Esophagus muscularis mucosa (tissue), 4 donors: ENCODE measurements at places on chromosomes 5 and 9. TPM values are rescaled to one million over a fixed set of nuclear protein-coding genes. Genes with fewer than 3 reads are reported as not detected.

DNA sequence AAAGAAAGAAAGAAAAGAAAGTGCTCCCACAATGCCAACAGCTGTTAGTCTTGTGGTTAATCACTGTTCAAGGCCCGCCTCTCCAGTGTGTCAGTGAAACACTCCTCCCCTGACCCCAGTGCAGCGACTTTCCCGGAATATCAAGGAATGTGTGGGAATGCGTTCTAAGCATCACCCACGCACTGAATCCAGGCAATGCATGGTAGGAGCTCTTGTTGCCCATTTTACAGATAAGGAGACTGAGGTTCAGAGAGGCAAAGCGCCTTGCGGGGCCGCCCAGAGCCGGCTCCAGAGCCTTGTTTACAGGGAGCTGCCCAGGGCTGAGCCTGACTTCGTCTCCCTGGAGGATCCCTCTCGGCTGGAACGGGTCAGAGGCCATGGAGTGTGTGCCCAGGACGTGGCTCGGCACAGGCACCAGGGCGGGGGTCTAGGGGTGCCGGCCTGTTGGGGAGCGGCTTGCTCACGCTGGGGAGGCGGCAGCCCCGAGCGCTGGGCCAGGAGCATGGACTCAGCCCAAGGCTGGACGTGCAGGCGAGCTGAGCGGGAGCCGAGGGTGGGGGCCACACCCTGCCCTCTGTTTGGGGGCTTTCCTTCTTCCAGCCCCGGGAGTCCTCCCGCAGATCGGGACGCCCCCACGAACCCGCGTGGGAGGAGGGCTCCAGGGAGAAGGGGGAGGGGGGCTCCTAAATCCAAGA, 823 bp downstream of the ST6GALNAC6 start:
- H3K4me1 ChIP-seq, result peaks cover 33% of the 10 kb centered on the region
- peaks cover 26% of the 10 kb centered on the region for H3K36me3 ChIP-seq
- H3K27me3 ChIP-seq, result no peaks in the 10 kb centered on the region
- H3K4me3 ChIP-seq, result peak overlapping the region; percentile 99
- H3K27ac ChIP-seq, result peak overlapping the region; percentile 99

Gene LCNL1
- total RNA-seq, result 0.11 TPM

DNA sequence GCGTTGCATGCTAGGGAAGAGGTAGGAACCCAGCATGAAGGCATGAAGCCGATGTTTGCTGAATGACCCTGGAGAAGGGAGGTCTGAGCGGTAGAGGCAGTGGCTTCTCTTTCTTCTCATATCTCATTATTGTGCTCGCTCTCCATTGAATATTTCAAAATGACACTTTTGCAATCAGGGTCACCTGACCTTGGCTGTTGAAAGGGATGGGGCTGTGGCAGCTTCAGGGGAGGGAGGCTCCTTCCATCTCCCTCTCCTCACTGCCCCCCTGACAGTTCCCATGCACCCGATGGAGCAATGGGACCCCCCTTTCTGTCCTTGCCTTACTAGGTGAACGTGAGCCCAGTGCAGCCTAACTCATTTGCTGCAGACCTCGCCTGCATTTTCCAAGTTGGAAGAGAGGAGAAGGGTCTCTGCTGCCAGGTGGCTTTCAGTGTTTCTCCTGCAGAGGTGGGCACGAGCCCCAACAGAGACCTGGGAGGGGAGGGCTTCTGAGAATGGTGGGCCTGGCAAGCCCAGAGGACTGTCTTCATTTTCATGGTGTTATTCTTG, 17.9 kb downstream of the STC2 start:
- no peak for DNase-seq
- H3K27ac ChIP-seq, result peak overlapping the region; percentile 80
- H3K36me3 ChIP-seq, result no peaks in the 10 kb centered on the region
- peaks cover 37% of the 10 kb centered on the region for H3K4me1 ChIP-seq
- H3K27me3 ChIP-seq, result no peaks in the 10 kb centered on the region

DNA sequence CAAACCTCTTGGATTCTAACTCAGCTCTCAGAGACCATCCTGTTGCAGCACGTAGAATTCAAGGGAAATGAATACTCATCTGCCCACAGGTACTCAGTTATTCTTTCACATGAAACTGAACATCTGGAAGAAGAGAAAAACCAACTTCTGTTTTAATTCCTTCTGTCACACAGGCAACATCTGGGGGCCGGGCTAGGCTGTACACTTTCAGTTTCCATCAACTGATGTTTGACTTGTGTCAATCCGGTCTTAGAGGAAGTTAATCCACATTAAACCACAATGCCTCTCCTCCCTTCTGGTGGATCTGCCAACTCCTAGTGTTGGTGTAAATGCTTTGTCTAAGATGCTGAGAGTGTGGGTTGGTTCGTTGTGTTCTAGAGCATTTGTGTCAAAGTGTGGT, 17.6 kb downstream of the DMRT3 start:
- no peak overlapping the region for H3K4me3 ChIP-seq
- no peak overlapping the region for H3K27ac ChIP-seq
- no peaks in the 10 kb centered on the region for H3K36me3 ChIP-seq

GRCh38 chr5:116709082-116709481, 134.5 kb upstream of the SEMA6A start:
- H3K4me1 ChIP-seq, result no peaks in the 10 kb centered on the region
- no peak for DNase-seq
- H3K4me3 ChIP-seq, result no peak overlapping the region
- H3K27ac ChIP-seq, result no peak overlapping the region
- no peaks in the 10 kb centered on the region for H3K27me3 ChIP-seq

Gene ZDHHC21
- total RNA-seq, result 7.6 TPM

Gene PCDHGA1
- total RNA-seq, result 1.2 TPM

DNA sequence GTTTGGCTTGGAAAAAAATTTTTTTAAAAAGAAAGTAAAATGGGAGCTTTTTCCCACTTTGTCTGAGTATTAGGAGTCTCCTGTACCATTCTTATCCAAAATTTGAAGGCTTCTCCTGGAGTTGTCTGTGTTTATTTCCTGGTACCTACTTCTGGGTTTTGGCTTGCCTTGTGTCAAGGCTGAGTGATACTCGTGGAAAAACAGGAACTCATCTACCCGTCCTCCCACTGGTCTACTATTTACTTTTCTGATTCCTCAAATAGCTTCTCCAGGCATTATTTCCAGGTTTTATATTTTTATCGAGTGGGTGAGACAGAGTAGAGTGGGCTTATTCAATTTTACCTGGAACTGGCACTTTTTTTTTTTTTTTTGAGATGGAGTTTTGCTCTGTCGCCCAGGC, 99.4 kb downstream of the RMI1 start:
- no peak for DNase-seq
- no peak overlapping the region for H3K4me3 ChIP-seq
- H3K36me3 ChIP-seq, result no peaks in the 10 kb centered on the region
- H3K4me1 ChIP-seq, result no peaks in the 10 kb centered on the region
- H3K27me3 ChIP-seq, result no peaks in the 10 kb centered on the region

Gene FLT4
- total RNA-seq, result 12.9 TPM

Gene C1QTNF2
- total RNA-seq, result 2.4 TPM

Gene PCDHGA10
- 3.5 TPM for total RNA-seq

- no peak overlapping the region for H3K27ac ChIP-seq
- no peaks in the 10 kb centered on the region for H3K36me3 ChIP-seq
- peaks cover 13% of the 10 kb centered on the region for H3K4me1 ChIP-seq
Observed at GRCh38 chr5:175448276-175448675, 4.3 kb upstream of the DRD1 start.

- no peaks in the 10 kb centered on the region for H3K36me3 ChIP-seq
- no peak overlapping the region for H3K4me3 ChIP-seq
- no peak overlapping the region for H3K27ac ChIP-seq
Observed at GRCh38 chr5:17413691-17414090, 84.3 kb upstream of the TAF11L2 start.

- no peak overlapping the region for H3K4me3 ChIP-seq
- no peaks in the 10 kb centered on the region for H3K4me1 ChIP-seq
- H3K27me3 ChIP-seq, result no peaks in the 10 kb centered on the region
- DNase-seq, result no peak
Observed at GRCh38 chr5:159702826-159703225, 213.5 kb upstream of the ADRA1B start.

- DNase-seq, result no peak
- H3K4me1 ChIP-seq, result no peaks in the 10 kb centered on the region
- no peaks in the 10 kb centered on the region for H3K36me3 ChIP-seq
- H3K27ac ChIP-seq, result no peak overlapping the region
- no peak overlapping the region for H3K4me3 ChIP-seq
Observed at GRCh38 chr5:109779036-109779735, 89.5 kb downstream of the MAN2A1 start.

DNA sequence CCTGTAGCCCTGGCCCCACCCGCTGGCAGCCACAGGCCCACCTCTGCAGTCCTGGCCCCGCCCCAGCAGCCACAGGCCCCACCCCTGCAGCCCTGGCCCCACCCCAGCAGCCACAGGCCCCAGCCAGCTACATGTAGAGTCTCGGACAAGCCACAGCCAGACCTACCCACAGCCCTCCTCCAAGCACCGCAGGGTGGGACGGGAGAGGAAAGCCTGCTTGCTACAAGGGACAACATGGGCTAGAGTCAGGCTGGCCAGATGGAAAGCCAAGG, 49.5 kb upstream of the SARDH start:
- no peak for DNase-seq
- peaks cover 32% of the 10 kb centered on the region for H3K4me1 ChIP-seq
- no peak overlapping the region for H3K4me3 ChIP-seq

- no peaks in the 10 kb centered on the region for H3K4me1 ChIP-seq
- no peaks in the 10 kb centered on the region for H3K36me3 ChIP-seq
- H3K4me3 ChIP-seq, result no peak overlapping the region
- no peak for DNase-seq
- no peaks in the 10 kb centered on the region for H3K27me3 ChIP-seq
- H3K27ac ChIP-seq, result no peak overlapping the region
Observed at GRCh38 chr5:157049605-157050004, 9.3 kb downstream of the HAVCR1 start.

Gene SAXO1
- not detected for total RNA-seq

Gene CARTPT
- total RNA-seq, result 7.4 TPM

Gene ADAMTSL2
- total RNA-seq, result 6.6 TPM

DNA sequence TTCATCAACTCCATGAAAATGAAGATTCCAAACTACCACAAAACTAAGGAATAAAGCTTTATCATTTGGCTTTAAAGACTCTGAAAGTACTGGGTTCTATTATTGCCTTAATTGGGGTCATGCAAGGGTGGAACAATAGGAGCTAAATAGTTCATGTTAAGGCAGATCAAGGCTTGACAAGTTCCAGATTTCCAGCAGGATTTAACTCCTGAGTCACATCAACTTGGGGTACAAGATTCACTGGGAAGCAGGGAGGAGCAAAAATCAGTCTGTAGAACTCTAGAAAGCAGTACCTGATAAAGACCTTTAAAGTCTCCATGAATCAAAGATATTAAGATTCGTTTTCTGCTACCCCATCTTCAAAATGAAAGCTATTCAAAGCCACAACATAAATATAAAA, 41.9 kb upstream of the GLRX start:
- no peak overlapping the region for H3K4me3 ChIP-seq
- no peaks in the 10 kb centered on the region for H3K36me3 ChIP-seq
- H3K27me3 ChIP-seq, result no peaks in the 10 kb centered on the region

- no peaks in the 10 kb centered on the region for H3K27me3 ChIP-seq
- H3K36me3 ChIP-seq, result no peaks in the 10 kb centered on the region
- no peak overlapping the region for H3K27ac ChIP-seq
- no peaks in the 10 kb centered on the region for H3K4me1 ChIP-seq
- no peak for DNase-seq
Observed at GRCh38 chr5:150217873-150218692, 28.2 kb downstream of the SLC6A7 start.

DNA sequence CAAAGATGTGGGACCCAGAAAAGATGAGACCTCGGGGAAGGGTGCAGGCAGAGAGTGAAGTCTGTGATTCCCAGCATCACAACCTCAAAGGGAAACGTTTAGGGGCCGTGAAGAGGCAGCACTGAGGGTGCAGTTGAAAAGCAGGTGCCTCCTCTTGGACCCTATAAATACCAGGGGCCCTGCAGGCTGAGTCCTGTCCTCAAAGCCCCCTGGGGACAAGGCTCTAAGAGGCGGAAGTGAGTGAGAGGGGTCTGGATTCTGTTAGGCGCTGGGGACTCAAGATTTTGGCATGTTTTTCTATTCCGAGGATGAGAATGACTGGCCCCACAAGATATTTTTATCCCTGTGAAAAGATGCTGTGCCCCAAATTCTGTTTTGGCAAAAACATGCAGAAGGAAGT, 107.8 kb downstream of the THBS4 start:
- peaks cover 46% of the 10 kb centered on the region for H3K36me3 ChIP-seq
- no peak overlapping the region for H3K4me3 ChIP-seq
- no peaks in the 10 kb centered on the region for H3K27me3 ChIP-seq
- DNase-seq, result no peak
- peak overlapping the region; percentile 7 for H3K27ac ChIP-seq

Gene CARD9
- total RNA-seq, result 2.0 TPM

Gene BARHL1
- total RNA-seq, result not detected

GRCh38 chr5:58224661-58225060, 235.2 kb downstream of the PLK2 start:
- no peaks in the 10 kb centered on the region for H3K4me1 ChIP-seq
- H3K36me3 ChIP-seq, result no peaks in the 10 kb centered on the region
- DNase-seq, result no peak
- no peaks in the 10 kb centered on the region for H3K27me3 ChIP-seq
- no peak overlapping the region for H3K4me3 ChIP-seq

Gene CD180
- total RNA-seq, result 0.65 TPM

DNA sequence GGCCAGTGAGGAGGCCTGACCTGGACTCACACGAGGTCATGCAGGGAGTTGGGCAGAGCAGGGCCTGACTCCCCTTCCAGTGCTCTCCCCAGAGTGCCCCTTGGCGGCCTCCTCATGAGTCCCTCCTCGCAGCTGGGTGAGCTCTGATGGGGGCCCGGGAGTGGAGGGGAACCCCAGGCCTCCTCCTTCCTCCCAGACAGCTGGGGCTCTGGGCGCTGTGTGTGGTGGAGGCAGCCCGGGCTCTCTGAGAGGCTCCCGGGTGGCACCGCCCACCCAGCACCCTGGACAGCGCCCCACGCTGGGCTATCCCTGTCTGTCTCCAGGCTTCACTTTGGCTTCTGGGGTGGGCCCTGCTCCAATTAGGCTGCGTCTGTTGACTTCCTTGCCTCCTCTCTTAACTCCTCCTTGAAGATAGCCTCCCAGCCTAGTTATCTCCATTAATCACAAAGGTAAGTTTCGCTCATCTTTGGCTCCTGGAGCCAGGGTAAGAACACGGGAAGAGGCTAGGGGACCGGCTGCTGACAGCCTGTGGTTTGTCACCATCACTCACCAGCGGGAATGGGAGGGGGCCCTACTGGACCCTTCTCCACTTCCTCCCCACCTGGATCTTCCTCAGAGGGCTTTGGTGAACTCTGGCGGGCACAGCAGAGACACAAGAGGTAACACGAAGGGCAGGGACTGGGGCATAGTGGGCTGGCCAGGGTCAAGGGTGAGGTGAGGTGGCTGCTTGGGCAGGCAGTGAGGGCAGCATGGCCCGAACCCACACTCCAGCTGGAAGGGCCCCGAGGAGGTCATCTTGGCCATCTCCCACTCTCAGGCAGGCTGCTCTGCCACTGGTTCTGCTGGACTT, 13.1 kb downstream of the PSD2 start:
- H3K4me3 ChIP-seq, result no peak overlapping the region
- H3K27me3 ChIP-seq, result no peaks in the 10 kb centered on the region
- no peaks in the 10 kb centered on the region for H3K36me3 ChIP-seq
- no peak overlapping the region for H3K27ac ChIP-seq
- H3K4me1 ChIP-seq, result no peaks in the 10 kb centered on the region

GRCh38 chr5:112708103-112708622, 29.5 kb upstream of the APC start:
- no peaks in the 10 kb centered on the region for H3K27me3 ChIP-seq
- H3K4me1 ChIP-seq, result peaks cover 58% of the 10 kb centered on the region
- peak overlapping the region; percentile 89 for H3K27ac ChIP-seq
- H3K36me3 ChIP-seq, result no peaks in the 10 kb centered on the region
- H3K4me3 ChIP-seq, result peak overlapping the region; percentile 93

Gene PTGES
- 4.6 TPM for total RNA-seq

Gene PCBD2
- 9.6 TPM for total RNA-seq
